ENCODE measurements at places on chromosomes 2 and 18.

GRCh38 chr2:127011231-127011661 lies 95.7 kb downstream of the BIN1 start:
- no peak for DNase-seq

- no peak for DNase-seq
Observed at GRCh38 chr2:17543131-17543660, 2.7 kb downstream of the VSNL1 start.

DNA sequence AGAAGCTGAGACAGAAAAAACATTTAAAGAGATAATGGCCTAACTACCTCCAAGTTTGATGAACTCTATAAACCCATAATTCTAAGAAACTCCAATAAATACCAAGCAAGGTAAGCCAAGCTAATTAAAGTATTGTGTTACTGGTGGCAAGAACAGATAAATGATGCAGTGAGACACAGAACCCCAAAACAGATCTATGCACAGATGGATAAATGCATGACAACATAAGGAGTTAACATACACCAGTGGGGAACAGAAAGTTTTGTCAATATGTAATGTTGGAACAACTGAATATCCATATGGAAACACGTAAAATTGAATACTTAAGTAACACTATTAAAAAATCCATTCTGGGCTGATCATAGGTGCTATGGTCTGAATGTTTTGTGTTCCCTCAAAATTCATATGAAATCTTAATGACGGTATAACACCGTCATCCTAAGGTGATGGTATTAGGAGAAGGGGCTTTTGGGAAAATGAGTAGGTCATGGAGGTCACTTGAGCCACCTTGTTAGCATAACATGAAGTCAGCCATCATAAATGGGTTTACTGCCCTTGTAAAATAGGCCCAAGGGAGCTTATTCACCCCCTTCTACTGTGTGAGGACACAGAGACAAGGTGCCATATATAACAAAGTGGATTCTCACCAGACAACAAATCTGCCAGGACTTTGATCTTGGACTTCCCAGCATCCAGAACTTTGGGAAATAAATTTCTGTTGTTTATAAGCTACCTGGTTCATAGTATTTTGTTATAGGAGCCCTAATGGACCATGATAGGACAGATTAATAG lies 86.3 kb downstream of the SLC66A3 start:
- DNase-seq: no peak

DNA sequence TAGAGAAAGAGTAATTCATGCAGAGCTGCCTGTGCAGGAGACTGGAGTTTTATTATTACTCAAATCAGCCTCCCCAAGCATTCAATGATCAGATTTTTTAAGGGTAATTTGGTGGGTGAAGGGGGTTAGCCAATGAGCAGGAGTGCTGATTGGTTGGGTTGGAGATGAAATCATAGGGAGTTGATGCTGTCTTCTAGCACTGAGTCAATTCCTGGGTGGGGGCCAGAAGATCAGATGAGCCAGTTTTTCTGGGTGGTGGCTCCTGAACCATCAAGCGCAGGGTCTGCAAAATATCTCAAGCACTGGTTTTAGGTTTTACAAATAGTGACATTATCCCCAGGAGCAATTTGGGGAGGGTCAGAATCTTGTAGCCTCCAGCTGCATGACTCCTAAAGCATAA lies 312.8 kb upstream of the THSD7B start:
- no peak for DNase-seq
